ENCODE measurements at places on chromosomes 16 and 17.
A peak's percentile ranks its signal among the peaks of the same experiment; 100 is the strongest.

GRCh38 chr16:10683170-10683569 lies 11.6 kb downstream of the TEKT5 start:
- DNase-seq: no peak

- DNase-seq: no peak
Observed at GRCh38 chr17:9195961-9196670, 174.8 kb downstream of the NTN1 start.

GRCh38 chr16:27316038-27316680 lies 2.4 kb downstream of the IL4R start:
- DNase-seq: no peak

DNA sequence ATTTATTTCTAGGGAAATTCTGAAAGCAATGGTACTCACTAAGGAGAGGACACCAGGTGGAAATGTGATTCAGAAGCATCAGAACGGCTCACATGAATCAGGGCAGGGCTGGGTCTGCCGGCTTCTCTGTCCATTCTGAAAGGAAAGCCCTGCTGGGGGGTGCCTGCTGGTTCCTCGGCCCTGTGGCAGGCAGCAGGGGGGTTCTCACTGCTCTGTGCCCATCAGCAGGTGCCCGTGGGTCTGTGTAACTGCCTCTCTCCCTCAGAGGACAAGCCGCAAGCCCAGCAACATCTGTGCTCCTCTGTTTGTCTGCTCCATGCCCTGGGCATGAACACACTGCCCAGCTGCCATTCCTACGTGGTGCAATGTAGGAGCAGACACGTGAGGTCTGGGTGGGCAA lies 74.9 kb upstream of the ZNF423 start:
- DNase-seq: no peak

DNA sequence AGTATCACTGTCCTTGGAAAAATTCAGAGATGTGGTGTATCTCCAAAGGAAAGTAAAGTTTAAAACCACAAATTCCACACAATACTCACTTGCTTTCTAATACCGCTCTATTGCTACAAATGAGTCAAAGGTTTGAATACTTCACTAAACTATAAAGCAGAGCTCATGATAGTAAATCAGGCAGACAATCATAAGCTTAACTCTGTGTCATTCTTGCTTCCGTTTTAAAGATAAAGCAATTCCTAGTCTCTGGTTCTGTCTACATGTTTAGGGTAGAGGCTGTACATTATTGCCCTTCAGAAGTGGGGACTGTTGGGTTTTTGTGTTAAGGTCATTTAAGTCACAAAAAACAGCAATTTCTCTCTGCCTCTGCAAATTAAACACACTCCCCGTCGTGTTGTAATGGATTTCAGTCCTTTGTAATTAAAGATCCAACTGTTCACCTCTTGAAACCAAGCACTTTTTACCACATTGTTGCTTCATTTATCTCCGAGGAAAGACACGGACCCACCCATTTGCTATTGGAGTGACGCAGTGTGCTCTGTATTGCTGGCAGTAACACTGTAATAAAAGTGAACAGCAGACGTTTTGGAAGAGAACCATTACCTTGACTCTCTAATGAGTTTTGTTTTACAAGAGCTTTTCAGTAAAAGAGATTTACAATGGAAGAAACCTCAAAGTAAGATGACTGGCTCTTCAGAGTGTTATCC lies 83.1 kb upstream of the CNTNAP4 start:
- no peak for DNase-seq

DNA sequence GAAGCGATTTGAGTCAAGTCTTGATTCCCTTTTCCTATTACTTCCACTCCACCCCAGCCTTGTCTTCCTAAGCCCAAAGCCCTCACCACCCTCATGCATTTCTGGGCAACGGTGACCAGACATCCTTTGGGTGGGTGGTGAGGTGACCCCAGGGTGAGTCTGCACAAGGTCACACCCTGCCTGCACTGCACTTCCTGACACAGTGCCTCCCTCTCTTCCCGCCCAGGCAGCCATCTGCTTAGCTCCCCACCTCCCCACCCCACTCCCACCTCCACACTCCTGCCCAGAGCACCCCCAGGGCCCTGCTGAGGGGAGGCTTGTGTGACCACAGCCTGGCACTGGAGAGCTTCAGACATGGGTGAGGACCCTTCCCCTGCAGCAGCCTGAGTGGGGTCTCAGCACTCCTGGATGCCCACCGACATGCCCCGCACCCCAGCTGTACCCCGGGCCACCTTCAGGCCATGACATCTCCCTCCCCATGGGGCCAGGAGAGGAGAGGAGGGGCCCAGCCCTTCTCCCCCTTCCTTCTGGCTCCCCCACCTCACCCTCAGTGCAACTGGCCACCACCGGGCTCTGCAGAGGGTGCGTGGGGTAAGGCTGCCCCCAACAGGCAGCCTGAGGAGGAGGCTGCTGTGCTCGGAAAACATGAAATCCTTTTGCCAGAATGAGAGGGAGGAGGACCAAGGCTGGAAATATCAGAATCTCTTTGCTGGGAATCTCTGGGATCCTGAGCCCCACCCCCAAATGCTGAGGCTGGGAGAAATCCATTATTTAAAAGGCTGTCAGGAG lies 68.6 kb downstream of the CCT6B start:
- no peak for DNase-seq

GRCh38 chr16:47905771-47906170 lies 250.0 kb downstream of the ABCC12 start:
- no peak for DNase-seq

DNA sequence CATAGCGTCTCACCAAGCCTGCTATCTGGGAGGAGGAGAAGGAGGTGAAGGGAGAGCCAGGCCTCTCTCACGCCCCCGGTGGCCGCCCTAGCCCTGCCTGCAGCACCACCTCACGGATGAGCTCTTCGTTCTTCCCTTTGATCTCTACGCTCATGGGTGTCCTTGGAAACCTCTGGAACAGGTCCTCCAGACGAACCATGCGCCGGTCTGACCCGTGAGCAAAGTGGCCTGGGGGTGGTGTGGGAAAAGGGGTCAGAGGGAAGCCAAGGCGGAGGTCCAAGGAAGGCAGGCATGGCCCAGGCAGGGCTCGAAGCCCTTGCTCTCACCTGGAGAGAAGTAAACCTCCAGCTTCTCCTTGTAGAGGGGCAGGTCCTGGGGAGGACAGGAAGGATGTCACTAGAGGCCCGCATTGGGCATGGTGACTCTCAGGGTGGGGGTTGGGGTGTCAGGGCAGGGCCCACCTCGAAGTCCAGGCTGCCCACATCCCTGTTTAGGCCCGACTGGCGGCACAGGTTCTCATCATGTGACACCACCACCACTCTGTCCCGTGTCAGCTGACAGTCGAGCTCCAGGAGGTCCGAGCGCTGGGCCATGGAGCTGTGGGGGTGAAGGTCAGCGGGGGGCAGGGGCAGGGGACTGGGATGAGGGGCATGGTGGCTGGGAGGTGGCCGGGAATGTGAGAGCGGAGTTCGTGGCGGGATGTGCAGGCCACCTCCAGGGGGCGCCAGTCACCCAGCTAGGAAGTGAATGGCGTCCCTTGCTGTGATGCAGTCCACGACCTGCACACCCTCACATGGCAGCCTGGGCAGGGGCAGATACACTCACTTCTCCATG lies 923 bp downstream of the GDPD3 start:
- peak; percentile 54 for DNase-seq

DNA sequence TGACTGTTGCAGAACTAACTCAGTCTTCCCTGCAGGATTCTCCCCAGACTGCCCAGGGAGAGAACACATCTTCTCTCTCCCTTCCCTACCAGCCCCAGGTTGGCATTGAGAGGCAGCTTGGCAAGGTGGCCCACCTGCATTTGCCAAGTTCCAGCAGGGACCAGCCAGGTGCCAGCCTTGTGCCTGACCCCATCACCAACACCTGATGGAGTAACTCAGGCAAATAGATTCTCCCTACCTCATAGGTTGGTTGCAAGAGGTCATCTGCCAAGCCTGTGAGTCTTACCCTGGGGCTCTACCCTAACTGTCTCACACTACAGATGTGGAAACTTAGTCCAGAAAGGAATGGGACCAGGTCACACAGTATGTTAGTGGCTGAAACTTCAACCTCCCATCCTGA lies 20.4 kb downstream of the BEAN1 start:
- no peak for DNase-seq

DNA sequence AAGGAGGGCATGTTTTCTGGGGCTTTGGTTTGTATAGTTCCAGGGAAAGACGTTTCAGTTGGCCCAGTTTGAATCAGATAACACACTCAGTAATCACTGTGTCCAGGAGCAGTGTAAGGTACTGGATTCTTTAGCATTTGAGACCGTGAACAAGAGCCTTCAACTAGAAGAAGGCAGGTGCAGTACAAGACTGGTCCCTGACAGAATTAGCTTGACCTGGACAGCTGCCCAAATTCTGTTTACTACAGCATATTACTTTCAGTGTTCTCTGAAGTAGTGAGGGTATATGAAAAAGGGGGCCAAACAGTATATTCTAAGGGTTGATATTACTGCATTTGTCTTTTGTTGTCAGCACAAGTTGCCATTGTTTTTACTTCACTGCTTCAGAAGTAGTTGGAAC lies 81.3 kb downstream of the COX10 start:
- DNase-seq: no peak

DNA sequence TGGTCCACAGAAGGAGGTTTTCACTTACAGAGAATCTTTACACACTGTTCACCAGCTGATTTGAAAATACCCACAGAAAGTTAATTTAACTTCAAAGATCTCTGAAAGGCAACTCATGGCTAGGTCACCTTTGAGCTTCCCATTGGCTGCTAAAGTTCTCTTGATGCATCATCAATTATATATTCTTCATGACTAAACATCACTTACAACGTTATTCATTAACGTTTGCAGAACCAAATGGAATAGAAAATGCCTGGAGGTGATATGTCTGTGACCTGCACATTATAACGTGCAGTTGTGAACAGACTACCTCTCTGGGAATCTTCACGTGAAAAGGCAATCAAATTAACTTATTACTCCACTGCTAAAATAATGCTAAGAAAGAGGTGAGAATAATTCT lies 238.5 kb downstream of the ZFHX3 start:
- DNase-seq: no peak

DNA sequence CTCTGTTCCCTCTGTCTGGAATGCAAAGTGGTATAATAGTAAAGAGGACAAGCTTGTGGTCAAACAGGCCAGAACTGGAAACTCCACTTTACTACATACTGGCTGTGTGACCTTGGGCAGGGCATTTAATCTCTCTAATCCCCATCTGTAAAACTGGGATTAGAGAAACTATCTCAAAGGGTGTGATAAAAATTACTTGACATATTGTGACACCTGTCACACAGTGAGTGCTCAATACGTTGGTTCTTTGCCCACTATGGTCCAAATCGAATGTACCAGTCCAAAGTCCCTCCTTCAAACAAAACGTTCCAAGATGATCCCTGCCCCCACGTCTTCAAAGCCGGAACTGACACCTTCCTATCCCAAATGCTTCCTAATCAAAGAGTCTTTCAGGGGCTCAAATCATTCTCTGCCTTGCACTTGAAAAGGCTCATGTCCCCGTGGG lies 734 bp downstream of the PGAP3 start:
- no peak for DNase-seq

GRCh38 chr16:47861999-47862398 lies 293.8 kb downstream of the ABCC12 start:
- DNase-seq: no peak

- DNase-seq: no peak
Observed at GRCh38 chr17:34635876-34636275, 56.5 kb downstream of the TMEM132E start.

DNA sequence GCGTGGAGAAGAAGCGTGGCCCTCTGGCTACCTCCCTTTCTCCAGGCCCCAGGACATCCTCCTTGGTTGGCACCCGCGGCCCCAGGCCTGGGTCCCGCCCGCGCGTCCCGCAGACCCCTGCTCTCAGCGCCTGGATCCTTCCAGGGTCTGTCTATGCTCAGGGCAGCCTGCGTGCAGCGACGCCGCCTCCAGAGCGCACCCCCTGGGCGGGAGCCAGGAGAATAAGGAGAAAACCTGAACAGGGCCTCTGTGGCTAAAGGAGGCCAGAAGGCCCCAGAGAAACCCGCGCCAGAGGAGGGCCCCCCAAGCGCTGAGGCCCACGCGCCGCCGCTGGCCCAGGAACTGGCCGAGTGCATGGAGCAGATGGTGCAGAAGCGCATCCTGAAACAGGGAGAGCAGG lies 40.4 kb upstream of the DNAJA2 start:
- no peak for DNase-seq

DNA sequence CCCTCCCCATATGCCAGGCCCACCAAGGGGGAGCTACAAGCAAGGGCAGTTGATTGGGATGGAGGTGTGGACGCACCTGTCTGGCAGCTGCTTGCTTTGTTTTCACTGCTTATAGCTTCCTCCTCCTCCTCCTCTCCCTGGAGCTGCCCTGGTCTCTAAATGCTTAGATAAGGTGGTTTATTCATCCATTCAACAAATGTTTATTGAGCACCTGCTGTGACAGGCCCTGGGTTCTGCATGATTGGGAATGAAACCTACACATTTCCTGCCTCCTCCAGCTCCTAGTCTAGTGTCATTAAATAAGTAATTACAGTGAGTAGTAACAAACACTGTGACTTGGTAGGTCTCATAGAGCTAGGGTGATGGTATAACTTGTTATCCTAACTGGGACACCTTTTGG lies 17.4 kb upstream of the MAP3K14 start:
- DNase-seq: no peak

- DNase-seq: no peak
Observed at GRCh38 chr17:77875051-77875780, 83.3 kb upstream of the TNRC6C start.

- DNase-seq: no peak
Observed at GRCh38 chr17:13036751-13037150, 18.9 kb upstream of the ELAC2 start.

DNA sequence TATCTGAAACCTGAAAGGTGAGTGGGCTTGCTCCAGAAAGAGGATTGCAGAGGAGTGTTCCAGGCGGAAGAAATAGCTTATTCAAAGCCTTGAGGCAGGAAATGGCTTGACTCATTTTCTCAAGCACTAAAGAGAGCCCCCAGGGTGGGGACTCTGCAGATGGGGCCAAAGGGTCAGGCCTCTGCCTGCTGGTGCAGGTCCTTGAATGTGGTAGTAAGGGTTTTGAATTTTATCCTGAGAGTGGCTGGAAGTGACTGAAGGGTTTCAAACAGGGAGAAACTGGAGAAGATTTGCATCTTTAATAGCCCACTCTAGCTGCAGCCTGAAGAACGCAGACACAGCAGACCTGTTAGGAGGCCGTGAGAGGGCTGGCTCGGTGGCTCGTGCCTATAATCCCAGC lies 144.4 kb downstream of the CCT6B start:
- DNase-seq: no peak
